K562 (cell line): ENCODE measurements at places on chromosomes 6 and 20. TPM values are rescaled to one million over a fixed set of nuclear protein-coding genes. Genes with fewer than 3 reads are reported as not detected.

- DNase-seq, result no peak
Measured at GRCh38 chr20:48624315-48625020, 203.3 kb downstream of the PREX1 start.

- DNase-seq, result no peak
Measured at GRCh38 chr6:42131531-42131930, 10.9 kb downstream of the C6orf132 start.

DNA sequence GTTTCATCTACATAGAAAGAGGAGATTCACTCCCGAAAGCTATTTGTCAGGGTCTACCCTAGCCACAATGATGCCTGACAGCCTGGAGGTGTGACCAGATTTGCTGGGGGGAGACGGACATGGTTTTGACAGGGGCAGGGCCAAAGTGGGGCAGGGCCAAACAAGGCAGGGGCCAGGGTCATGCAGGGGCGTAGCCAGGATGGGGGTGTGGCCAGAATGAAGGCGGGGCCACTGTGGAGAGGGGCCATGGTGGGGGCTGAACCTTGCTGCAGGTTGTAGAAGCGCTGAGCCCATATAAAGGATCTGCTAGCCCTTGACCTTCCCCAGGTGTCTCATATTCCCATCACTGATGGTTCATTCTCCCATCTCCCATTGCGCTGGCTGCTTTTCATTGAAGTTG is 184.1 kb upstream of the SULF2 start:
- DNase-seq, result peak; percentile 37

- no peak for DNase-seq
Measured at GRCh38 chr20:1825507-1825906, 69.7 kb upstream of the SIRPA start.

GRCh38 chr20:5511930-5512329 is 195.2 kb upstream of the PROKR2 start:
- DNase-seq, result no peak

DNA sequence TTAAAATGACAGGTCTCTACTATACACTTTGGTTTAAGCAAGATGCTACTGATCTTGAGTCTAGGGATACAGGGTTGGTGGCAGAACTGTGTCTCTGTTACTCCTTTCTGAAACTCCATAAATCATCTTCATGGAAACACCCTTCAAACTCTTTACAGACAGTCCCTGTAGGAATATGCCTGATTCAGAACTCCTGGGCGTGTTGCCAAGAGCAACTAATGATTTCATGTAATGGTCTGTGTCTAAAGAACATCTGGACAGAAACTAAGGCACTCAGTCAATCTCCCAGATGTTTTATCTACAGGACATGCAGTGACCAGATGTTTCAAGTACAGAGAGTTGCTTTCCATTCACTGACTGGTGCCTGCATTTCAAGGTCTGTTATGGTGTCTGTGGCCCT is 464.4 kb upstream of the CHD6 start:
- peak; percentile 15 for DNase-seq

- peak; percentile 40 for DNase-seq
Measured at GRCh38 chr6:88246654-88247053, 80.5 kb upstream of the CNR1 start.

ASIP gene
- total RNA-seq, result not detected in 2 replicates

LRRN4 gene
- total RNA-seq, result not detected in 2 replicates
